ENCODE measurements at places on chromosomes 3 and 15.

- DNase-seq = no peak
Measured at GRCh38 chr15:56295433-56295832, 51.8 kb upstream of the RFX7 start.

GRCh38 chr3:139939681-139940190 lies 4.8 kb downstream of the CLSTN2 start:
- no peak for DNase-seq

DNA sequence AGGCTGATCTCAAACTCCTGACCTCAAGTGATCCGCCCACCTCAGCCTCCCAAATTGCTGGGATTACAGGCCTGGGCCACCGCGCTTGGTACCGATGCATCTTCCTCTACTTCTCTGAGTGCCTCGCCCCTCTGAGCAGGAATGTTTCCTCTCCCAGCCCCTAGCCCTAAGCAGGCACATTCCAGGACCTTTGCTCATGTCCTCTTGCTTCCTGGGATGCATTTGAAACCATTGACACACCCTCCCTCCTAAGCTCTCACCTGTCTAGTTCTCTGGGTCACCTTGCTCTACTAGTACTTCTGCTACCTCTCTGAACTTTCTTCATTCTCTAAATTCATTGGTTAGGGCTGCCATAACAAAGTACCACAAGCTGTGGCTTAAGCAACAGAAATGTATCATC lies 17.9 kb upstream of the UACA start:
- no peak for DNase-seq

- no peak for DNase-seq
Measured at GRCh38 chr15:50107157-50107556, 11.9 kb downstream of the ATP8B4 start.

- no peak for DNase-seq
Measured at GRCh38 chr3:158488670-158489069, 82.3 kb upstream of the MLF1 start.

DNA sequence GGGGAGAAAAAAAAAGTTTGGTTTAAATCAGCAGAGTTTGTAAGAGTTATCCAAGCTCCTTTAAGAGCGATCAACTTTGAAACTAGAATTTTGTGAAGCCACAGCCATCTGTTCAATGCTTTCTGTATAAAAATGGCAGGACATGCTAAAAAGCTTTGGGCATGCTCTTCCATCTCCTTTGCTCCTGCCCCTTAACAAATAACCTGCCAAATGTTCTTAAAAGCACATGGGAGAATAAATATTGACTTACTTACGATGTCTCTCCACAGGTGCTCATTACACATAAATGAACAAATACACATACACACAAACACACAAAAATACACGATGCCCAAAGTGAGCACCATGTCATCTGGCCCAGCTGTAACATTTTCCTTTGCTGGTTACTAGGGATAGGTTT lies 211.8 kb upstream of the DPH6 start:
- no peak for DNase-seq

DNA sequence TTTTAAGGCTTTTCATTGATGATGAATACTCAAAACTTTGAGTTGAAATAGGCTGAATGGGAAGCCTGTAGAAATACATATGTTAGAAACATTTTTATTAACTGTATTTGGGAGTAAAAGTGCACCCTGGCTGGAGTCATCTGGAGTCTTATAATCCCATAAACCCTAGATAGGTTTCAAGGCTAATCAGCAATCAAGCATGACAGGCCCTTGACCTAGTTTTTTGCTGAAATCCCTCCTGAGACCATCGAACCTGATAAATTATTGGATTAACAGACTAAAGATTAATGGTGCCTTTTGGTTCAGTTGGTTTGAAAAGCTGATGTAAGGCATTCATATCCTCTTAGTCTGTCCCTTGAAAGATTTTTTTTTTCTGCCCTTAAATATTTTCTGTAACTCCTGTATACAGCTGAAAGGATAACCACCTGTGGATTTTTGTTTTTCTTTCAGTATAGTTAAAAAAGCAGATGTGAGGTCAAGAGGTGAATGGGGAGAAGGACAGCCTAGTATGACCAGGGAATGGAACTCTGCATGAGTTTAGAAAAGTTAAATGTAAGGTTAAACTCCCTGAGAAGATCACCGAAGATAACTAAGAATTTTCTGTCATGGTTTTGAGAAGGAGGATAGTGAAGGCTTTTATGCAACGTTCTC lies 69.4 kb upstream of the STXBP5L start:
- no peak for DNase-seq

DNA sequence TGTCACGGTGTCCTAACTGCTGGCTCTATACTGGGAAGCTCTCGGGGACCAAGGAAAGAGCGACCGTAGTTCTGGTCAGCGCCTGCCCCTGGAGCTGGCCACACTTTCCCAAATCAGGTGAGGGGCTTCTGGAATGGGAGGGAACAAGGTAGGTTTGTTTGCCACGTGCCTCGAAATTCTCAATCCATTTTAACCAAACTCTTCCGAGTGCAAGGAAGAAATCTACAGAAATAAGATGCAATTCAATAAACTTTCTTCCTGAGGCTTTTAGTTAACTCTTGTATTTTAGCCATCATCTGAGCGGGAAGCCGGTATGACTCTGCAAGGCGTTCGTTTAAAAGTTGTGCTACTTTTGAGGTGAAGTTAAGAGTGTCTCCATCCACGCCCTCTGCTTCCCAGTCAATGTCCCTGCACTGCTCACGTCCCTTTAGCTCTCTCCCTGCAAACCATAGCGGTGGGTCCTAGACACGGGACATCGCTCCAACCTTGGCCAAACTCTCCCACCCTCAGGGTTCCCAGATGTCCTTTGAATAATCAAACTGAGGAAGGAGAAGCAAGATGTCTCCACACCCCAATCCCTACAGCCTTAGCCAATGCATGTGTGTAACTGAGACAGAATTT lies 597 bp downstream of the AGTR1 start:
- no peak for DNase-seq

- DNase-seq = no peak
Measured at GRCh38 chr15:25054329-25054728, 99.5 kb downstream of the SNRPN start.

DNA sequence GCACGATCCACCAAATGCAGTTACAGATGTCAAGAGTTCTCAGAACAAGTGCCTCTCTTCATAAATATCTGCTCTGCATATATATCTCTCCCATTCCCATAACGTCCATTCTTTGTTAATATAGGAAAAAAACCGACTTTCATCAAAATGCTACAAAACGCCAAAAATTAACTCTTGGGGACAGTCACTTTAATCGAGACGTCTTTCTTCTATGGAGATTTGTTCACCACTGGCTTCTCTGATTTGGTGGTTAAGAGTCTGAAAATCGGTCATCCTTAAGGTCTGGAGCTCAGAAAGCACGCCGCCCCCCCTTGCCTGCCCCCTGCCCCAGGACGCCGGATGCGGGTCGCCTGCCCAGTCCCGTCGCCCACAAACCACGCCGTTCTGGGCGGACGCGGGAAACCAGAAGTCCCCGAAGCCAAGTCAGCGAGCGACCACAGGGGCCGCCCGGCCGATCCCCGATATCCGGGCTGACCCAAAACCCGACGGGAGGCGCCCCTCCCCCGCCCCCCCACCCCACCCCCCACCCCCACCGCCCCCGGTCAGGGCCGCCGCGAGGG lies 252.7 kb downstream of the TJP1 start:
- DNase-seq = no peak

All from nucleus accumbens (tissue), 56 donors.